ENCODE measurements at places on chromosomes 1 and 21.

- DNase-seq = no peak
Measured at GRCh38 chr1:76290271-76290670, 215.7 kb downstream of the ST6GALNAC3 start.

- DNase-seq = no peak
Measured at GRCh38 chr1:223298701-223299100, 65.3 kb downstream of the SUSD4 start.

DNA sequence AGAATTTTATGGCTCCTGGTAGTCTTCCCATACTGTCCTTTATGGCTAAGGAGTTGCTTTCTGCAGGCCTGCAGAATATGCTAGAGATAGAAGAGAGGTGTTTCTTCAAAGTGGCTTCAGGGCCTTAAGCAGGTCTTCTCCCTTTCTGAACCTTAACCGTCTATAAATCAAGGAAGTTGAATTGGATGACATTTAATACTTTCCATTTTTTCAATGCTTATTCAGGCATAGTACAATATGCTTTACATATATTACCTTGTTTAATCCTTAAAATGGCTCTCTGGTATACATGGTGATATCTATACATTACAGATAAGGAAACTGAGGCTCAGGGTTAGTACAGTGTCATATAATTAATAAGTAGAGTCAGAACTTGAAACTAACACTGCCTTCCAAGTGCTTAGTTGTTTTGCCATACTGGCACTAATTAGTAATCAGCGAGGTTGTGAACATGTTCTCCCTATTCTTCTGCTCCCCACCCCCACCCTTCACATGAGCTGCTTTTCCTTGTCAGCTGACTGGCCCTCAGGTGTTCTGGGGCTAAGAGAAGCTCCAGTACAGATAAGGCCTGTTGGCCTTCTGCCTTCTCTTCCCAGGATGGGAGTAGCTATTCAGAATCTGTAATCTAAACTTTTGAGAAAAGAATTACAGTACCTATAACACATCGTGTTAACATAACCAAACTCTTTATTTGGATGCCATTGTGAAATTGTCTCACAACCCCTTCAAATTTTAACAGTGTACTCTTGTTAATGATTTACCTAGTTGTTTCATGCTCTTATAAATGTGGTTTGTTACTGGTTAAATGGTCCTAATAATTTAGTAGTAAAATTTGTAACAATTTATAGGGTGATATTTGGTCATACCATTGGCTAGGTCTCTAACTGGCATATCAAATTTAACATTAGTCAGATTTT, 13.6 kb downstream of the NFYC start:
- DNase-seq = no peak

- peak; percentile 5 for DNase-seq
Measured at GRCh38 chr1:240575981-240576662, 35.8 kb downstream of the GREM2 start.

- DNase-seq = peak; percentile 48
Measured at GRCh38 chr1:23624440-23624839, 65.1 kb upstream of the ID3 start.

- DNase-seq = no peak
Measured at GRCh38 chr1:241447031-241447644, 72.4 kb downstream of the FH start.

GRCh38 chr1:236619398-236619797, 15.1 kb upstream of the HEATR1 start:
- no peak for DNase-seq

DNA sequence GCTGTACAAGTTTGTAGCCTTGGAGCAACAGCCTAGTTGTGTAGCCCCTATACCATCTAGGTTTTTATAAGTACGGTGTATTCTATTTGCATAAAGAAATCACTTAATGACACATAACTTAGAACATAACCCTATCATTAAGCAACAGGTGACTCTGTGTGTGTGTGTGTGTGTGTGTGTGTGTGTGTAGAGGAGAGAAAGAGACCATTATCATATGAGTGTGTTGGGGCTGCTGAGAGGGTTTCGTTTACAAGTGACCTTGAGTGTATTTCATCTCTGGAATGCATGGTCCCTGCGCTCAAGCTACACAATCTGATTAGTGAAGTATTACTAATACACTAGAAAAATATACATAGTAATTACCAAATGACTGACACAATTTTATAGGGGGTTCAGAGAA, 115.1 kb downstream of the RABGAP1L start:
- no peak for DNase-seq

GRCh38 chr1:244837597-244838258, 2.3 kb downstream of the COX20 start:
- DNase-seq = no peak

GRCh38 chr1:205294175-205294917, 27.2 kb downstream of the NUAK2 start:
- no peak for DNase-seq

DNA sequence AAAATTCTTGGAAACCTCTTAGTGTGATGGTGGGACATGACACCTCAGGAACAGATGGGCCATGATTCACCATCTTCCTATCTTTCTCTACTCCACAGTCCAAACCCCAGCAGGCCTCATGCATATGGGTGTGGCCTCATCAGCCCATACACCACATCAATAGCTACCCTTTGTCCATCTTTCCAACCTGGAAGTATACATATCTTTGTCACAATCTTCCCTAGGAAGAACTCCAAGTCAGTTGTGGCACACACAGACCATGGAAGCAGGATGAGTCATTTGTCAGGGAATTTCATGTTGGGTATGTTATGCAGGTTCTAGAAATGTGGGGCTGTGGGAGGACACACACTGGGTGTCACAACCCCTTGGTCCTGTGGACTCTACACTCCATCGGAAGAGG, 30.5 kb upstream of the CLCA4 start:
- no peak for DNase-seq

- no peak for DNase-seq
Measured at GRCh38 chr1:33438364-33439160, 7.7 kb upstream of the PHC2 start.

GRCh38 chr1:162169031-162169790, 99.7 kb downstream of the NOS1AP start:
- no peak for DNase-seq

GRCh38 chr1:200895801-200896530, 1.3 kb downstream of the INAVA start:
- DNase-seq = no peak

GRCh38 chr1:4003846-4004505, 103.9 kb upstream of the C1orf174 start:
- no peak for DNase-seq

DNA sequence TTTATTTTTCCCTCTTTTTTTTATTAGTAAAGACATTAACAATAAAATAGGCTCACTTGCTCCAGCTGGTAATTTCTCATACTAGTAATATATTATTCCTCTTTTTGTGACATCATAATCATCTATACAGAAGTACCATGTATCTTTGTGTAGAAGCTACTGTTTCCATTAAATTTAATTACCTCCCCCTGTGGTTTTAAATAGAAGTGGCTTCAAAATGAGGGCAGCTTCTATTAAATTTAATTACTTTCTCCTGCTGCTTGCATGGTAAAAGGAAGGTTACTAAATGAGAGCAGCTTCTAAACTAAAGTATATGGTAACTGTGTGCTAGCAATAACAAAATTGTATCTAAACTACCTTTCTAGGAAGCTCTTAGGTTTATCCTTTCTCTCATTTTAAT, 94.0 kb downstream of the DPYD start:
- DNase-seq = no peak

- peak; percentile 65 for DNase-seq
Measured at GRCh38 chr1:16243936-16244649, 7.1 kb upstream of the CPLANE2 start.

GRCh38 chr1:47231301-47232186, 481 bp downstream of the TAL1 start:
- no peak for DNase-seq

- no peak for DNase-seq
Measured at GRCh38 chr1:214400131-214400530, 119.2 kb downstream of the SMYD2 start.

GRCh38 chr1:84758968-84759491, 68.8 kb upstream of the SSX2IP start:
- no peak for DNase-seq

GRCh38 chr1:191575180-191575579, 583.1 kb upstream of the RGS18 start:
- no peak for DNase-seq

GRCh38 chr1:64683419-64683818, 61.5 kb upstream of the RAVER2 start:
- DNase-seq = no peak

DNA sequence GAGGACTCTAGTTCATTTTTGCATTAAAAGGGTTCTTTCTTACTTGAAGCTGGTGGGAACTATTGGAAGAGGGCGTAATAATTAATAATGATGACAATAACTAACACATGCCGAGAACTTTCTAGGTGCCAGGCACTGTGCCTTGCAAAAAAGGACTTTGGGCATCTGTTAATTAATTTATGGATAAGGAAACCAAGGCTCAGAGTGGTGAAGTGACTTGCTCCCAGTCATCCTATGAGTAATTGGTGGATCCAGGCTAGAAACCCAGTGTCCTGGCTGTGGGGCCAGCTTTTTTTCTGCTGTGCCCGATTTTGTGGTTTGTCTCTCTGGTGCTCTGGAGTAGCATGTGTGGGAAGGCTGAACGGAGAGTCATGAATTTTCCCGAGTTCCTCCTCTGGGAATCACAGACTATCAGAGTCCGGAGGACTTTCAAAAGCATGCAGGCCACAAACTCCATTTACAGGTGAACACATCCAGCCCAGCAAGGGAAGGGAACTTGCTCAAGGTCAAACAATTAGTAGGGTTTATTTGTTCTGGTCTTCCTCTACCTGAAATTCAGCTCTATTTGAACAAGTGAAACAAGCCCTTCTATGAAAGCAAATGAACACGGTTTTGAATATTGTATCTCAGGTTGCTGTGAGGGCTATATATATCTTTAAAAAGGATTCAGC, 23.4 kb downstream of the ROR1 start:
- DNase-seq = no peak

DNA sequence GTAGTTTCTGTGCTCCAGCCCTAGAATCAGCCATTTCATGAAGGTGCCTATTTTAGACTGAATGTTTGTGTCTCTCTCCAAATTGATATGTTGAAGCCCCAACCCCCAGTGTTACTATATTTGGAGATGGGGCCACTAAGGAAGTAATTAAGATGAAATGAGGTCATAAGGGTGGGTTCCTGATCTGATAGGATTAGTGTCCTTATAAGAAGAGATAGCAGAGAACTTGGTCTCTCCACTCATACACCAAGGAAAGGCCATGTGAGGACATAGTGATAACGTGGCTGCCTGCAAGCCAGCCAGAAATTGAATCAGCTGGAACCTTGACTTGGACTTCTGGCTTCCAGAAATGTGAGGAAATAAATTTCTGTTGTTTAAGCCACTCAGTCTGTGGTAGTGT, 12.3 kb downstream of the RAVER2 start:
- DNase-seq = no peak

DNA sequence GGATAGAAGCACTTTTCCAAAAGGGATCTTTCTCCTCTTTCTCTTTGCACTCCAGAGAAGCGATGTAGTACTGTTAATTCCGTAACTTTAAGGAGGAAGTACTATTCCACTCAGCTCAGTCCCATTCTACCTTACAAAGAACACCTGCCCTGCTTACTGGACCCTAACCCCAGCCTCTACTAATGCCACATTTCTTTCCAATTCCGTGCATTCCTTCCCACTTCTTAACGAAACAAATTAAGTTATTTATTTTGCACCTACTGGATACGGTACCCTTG, 511 bp downstream of the NDC1 start:
- no peak for DNase-seq

DNA sequence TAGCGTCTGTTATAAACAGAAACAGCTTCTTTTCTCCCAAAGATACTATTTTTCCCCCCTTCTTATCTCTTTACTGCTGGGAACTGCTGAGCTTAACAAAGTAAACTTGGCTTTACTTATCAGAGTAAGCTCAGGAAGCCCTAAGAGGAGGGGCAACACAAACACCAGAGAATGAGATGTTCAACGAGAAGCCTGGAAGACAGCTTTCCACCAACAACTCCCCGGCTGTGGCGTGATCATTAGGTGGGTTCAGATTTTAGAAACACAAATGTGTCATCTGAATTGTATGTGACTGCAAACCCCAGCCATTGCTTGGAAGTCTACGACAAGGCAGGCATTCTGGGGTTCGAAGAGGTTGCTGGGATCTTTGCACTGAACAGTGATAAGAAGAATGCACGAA, 181.2 kb upstream of the ESRRG start:
- DNase-seq = no peak

GRCh38 chr21:43362321-43362791, 64.6 kb downstream of the SIK1 start:
- DNase-seq = peak; percentile 67

- DNase-seq = no peak
Measured at GRCh38 chr1:88983791-88984559, 8.5 kb downstream of the KYAT3 start.

All from stimulated activated naive CD4-positive, alpha-beta T cell treated with Interleukin-2 at 50 U/mL for 16 hours (primary cell).